Glutamatergic neuron (in vitro differentiated cells): ENCODE measurements at places on chromosomes 11 and 22. TPM values are rescaled to one million over a fixed set of nuclear protein-coding genes. Genes with fewer than 3 reads are reported as not detected.

DNA sequence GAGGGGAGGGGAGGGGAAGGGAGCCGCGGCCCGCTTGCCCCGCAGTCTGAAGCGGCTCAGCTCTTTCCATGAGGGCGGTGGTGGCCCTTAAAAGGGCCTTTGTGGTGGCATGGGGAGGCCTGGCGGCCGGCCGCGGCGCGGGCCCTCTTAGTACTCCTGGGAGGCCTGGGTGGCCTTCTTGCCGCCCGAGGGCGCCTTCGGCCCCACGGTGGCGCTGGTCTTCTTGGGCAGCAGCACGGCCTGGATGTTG, 6.9 kb downstream of the DPAGT1 start:
- DNase-seq = peak; percentile 82

- no peak for DNase-seq
These were observed 66.6 kb upstream of the PRODH start for GRCh38 chr22:19002684-19003038.

DNA sequence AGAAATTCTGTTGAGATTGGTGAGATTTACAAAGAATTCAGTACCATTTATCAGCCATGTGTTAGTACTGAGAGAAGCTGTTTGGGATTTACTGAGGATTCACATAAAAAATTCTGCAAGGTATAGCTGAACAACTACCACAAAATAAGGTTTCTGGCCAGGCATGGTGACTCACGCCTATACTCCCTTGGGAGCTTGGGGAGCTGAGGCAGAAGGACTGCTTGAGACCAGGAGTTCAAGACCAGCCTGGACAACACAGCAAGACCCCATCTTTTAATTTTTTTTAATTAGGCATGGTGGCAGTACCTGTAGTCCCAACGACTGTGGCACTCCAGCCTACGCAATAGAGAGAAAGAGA, 86.7 kb downstream of the SIK3 start:
- no peak for DNase-seq

- DNase-seq = no peak
These were observed 23.5 kb upstream of the MSANTD2 start for GRCh38 chr11:124823512-124824376.

DNA sequence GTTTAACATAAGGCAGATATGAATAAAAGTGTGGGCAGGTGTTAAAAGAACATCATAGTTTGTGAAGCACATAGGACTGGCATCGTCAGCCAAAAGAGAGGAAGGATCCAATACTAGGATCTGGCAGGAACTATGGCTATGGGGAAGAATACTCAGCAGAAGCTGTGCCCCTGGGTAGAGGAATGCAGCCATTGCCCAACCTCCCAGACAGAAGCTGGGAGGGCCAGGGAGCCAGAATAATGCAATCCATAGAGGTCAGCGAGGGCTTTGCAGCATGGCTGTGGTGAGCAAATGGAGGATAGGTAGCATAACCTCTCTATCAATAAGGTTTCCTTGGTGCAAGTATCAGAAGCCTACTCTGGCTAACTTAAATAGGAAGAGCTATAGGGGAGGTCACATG, 11.7 kb upstream of the CSTF3 start:
- DNase-seq = no peak

DNA sequence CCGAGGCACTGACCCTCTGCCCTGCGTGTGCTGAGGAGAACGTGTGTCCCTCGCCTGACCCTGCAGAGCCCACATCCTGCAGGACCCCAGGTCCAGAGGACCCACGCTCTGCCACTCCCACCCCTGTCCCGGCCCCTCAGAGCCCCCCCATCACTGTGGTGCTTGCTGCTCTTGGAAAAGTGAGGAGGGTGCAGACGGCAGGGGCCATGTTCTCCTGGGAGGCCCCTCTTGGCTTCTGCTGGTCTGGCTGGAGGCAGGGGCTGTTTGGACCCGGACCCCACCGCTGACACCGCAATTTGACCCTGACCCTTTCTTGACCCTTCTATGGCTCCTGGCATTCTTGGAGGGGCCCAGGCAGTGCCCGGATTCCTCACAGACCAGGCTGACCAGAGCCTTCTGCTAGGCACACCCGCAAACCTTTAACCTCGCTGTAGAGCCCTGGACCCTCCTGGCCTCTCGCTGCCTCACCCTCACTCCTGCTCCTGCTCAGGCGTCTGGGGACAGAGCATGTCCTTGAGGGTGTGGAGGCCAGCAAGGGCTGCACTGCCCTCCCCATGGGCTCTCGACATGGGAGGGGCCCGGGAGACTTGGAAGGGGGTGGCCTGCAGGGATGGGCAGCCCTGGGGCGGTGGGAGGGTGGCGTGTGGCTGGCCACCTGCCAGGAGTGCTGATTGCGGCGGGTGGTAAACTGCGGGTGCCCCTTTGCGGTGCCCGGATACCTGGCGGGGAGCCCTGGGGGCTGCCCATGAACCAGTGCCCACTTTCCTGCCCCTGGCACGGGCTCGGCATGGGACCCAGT, 37.0 kb upstream of the MUC5AC start:
- DNase-seq = no peak

Gene KCNQ1
- 0.44 TPM for total RNA-seq

- DNase-seq = no peak
These were observed 26.7 kb upstream of the ETS1 start for GRCh38 chr11:128614026-128614425.

- DNase-seq = no peak
These were observed 1.2 kb downstream of the ACCS start for GRCh38 chr11:44067266-44067665.

Gene KDM4E
- total RNA-seq = 1.1 TPM

GRCh38 chr22:20566420-20567260, 59.2 kb downstream of the MED15 start:
- no peak for DNase-seq

Gene NRIP3
- 2.7 TPM for total RNA-seq

DNA sequence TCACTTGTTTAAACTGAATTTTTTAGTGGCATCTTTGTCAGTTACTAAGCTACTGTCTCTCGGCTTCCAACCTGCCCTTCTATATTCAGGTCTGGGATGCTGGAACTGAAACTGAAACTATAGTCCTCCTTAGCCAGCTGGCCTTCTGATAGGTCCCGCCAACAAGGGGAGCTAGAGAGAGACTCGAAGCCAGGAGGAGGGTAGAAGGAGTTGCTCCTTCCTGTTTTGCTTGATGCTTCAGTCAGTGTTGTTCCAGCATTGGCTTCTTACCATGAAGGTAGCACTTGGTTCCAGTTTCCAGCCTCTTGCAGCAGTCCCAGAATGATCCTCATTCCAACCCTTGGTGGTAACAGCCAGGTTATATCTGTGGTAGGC, 32.9 kb upstream of the HORMAD2 start:
- no peak for DNase-seq

- no peak for DNase-seq
These were observed 282.3 kb downstream of the KIRREL3 start for GRCh38 chr11:126718276-126718675.

GRCh38 chr11:34632105-34632791, 11.4 kb downstream of the EHF start:
- DNase-seq = no peak

GRCh38 chr11:125275905-125276618, 111.5 kb downstream of the PKNOX2 start:
- DNase-seq = no peak

Gene CRYBB3
- not detected for total RNA-seq

DNA sequence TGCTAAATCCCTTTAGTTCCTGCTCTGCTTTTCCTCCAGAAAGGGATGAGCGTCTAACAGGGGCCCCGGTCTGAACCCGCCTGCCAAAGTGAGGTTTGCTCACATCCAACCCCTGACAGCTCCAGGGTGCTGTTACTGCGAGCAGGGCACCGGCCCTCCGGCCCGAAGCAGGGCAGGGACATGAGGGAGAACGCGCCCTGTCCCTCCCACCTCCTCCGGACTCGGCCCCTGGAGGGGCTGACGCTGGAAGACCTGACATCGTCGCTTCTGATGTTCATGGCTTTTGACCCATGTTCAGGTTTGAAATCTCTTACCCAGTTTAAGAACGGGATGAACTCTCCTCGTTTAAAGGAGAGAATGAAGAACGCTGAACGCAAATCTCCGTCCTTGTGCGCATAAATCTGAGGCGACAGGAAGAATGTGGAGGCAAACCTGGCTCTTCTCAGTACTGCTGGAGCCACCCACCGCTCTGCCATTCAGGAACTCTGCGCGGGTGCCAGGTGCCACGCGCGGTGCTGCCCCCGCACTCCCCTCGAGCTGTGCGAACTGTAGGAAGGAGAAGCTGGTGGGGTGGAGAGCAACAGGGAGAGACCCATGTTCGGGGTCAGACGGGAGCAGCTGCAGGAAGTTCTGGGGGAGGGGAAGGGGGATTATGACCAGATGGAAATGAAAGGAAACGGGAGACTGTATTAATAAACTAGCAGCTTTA, 826 bp upstream of the EEF1G start:
- no peak for DNase-seq

DNA sequence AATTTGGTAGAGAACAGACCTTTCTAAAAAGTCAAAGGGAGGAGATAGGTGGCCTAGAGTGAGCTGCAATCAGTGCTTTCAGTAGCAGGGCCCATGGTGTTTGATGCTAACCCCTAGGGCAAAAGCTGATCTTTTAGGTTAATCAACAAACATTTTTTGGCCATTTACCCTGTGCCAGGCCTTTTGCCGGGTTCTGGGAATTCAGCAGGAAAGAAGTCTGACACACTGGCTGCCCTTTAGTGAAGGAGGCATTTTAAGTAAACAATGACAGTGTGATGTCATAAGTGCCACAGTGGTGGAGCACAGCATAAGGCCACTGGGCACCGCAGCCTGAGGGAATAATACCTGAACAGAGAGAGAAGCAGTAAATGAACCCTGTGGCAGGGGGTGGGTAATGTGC, 29.0 kb downstream of the C22orf31 start:
- no peak for DNase-seq
